ENCODE measurements at places on chromosomes 3 and 15.

- DNase-seq, result no peak
Observed at GRCh38 chr3:107446706-107447105, 69.5 kb downstream of the CCDC54 start.

DNA sequence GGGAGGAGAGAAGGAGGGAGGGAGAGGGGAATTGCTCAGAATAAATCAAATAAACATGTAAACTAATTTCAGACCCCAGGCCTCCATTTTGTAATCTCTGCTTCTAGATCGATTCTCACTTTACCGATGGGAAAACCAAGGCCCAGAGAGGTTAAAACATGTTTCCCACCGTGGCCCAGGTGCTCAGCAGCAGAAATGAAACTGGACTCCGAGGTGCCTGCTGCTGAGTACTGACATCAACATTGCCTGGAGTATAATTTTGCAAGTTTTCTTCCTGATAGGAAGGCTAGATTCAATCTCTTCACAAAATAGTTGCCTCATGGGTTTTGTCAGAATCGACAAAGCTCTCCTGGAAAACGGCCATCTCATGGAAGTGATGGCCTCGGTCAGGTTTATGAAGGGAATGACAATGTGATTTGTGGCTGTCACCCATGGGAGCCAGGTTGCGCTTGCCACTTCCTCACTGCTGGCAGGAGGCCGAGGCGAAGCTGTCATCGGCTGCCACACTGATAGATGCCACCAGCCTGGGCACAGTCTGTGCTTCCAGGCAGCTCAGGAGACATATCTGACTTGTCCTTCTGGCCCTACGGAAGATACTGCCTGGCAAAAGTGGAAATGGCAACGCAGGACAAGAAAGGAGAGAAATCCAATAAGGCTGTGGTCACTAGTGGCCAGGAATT is 133.1 kb upstream of the LRRN1 start:
- no peak for DNase-seq

DNA sequence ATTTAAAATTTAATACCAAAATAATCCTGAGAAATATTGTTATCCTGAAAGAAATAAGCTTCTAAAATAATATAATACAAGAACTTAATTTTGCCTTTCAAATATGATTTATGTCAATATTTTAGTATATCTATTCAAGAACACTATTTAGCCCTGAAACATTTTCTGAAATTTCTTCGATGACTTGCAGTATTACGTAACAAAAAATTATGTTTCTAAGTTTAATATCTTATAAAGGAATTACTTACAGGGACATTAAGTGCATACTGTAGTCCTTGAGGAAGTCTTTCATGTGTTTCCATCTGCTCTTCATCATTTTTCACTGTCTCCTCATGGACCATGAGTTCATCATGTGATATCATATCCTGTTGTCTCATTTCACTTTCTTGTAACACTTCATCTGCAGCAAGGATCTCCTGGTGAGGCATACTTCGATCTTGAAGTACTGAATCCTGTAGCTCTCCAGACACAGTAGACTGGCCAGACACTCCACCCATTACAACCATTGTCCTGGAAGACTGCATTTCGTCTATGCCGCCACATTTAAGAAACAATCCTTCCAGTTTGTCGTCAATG is 62.0 kb downstream of the ZNF148 start:
- no peak for DNase-seq

GRCh38 chr3:34742151-34742550 is 897.2 kb upstream of the ARPP21 start:
- no peak for DNase-seq

DNA sequence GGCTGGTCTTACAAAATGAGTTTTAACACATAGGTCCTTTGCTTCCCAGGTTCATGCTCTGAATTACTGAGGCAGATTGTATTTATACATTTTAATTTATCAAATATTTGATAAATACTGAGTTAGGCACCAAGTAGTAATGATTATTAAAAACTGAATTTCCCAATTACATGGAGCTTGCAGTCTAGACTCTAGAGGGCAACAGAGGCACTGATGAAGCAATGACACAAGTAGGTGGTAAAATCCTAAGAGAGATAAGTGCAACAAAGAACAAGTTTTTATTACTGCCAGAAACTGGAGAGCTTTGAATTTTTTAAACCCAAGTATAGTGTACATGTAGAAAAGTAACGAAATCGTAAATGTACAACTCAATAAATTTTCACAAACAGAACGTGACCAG is 406.2 kb upstream of the RARB start:
- DNase-seq, result no peak

GRCh38 chr3:41194701-41195100 is 4.6 kb upstream of the CTNNB1 start:
- DNase-seq, result no peak

DNA sequence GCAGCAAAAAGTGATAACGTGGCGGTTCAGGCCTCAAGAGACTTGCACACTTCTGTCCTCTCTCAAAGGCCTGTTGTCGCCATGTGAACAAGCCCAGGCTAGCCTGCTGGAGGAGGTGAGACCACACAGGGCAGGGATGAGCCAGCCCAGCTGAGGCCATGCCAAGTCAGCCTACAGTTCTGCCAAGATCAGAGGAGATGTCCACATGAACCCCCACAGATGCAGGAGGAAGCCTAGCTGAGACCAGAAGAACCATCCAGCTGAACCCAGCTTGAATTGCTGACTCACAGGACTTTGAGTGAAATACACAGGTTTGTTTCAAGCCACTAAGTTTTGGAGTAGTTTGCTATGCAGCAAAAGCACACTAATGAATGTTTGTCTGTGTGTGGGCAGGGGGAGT is 50.3 kb upstream of the SEC13 start:
- DNase-seq, result no peak

GRCh38 chr3:147572970-147573340 is 163.8 kb downstream of the ZIC1 start:
- DNase-seq, result no peak

- DNase-seq, result no peak
Observed at GRCh38 chr3:163939926-163940325, 1138.4 kb downstream of the SI start.

- no peak for DNase-seq
Observed at GRCh38 chr3:88410259-88410658, 260.5 kb downstream of the C3orf38 start.

- no peak for DNase-seq
Observed at GRCh38 chr3:25826510-25826909, 36.6 kb downstream of the OXSM start.

DNA sequence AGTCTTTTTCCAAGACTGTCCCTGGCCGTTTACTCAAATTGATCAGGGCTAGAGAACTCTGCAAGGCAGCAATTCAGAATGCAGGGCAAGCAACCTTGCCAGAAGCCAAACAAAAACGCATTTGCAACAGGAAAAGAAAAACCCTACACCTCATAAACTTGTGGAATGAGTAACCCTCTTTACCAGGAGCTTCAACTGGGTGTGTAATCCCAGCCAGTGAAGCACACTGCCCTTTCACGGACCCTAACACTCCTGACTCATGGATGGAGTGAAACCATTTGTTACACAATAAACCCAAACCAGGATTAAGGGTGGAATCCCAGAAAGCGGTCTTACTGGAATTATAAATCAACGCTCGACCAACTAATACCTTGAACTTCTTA is 14.8 kb upstream of the LDHAL6B start:
- DNase-seq, result no peak

DNA sequence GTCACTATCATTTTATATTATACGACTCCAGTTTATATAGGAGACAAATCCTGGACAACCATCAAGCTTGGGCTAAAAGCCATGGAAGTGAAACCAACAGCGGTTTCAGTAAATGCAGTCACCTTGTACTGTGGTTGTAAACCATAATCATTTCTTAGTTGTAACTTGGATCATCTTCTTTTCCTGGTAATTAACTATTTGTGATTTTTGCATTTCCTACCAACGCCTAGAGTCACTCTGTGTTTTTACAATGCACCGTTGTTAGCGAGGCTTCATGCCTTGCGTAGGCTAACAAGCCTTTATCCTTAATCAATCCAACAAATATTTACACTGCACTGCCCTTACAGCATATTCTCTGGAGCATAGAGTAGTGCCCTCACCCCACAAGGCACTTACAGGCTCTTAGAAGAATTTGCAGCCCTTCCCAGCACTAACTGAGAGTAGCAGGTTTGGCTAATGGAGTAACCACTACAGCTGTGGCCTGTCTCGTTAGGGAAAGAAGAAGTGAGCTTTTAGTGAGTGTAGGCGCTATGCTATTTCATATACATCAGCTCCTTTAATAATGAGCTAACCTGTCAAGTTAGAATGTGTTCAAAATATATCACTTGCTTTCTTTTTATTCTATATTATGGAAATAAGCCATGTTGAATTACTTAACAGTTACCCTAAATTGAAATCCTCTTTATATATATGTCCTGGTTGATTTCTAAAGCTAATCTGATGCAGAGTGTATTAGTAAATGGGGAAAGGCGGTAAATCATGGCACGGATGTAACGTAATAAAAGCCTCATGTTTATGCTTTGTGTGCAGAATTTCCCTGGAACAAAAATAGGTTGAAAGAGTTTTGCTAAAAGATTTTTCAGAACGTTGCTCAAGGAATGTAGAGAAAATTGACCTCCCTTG is 62.8 kb downstream of the ABHD2 start:
- no peak for DNase-seq

GRCh38 chr3:47007001-47007400 is 27.5 kb downstream of the NBEAL2 start:
- DNase-seq, result no peak

- no peak for DNase-seq
Observed at GRCh38 chr15:60548101-60548500, 69.2 kb upstream of the ICE2 start.

DNA sequence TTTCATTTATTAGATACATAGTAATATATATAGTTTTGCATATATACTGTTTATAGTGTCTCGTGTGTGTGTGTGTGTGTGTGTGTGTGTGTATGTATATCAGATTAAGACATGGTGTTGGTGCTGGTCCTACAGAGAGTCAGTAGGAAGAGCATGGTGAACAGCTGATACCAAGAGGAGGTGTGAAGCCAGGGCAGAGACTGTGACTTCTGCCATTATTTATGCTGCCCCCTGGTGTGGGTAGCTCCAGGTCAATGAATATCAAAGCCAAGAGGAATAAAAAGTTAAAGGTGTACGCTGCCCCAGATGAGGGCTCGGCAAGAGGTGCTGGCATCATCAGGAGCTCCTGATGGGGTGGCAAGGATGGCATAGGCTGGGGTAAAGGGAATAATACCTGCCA is 299.5 kb upstream of the RASGRP1 start:
- DNase-seq, result no peak

- DNase-seq, result no peak
Observed at GRCh38 chr3:189038773-189039745, 132.7 kb upstream of the TPRG1 start.

DNA sequence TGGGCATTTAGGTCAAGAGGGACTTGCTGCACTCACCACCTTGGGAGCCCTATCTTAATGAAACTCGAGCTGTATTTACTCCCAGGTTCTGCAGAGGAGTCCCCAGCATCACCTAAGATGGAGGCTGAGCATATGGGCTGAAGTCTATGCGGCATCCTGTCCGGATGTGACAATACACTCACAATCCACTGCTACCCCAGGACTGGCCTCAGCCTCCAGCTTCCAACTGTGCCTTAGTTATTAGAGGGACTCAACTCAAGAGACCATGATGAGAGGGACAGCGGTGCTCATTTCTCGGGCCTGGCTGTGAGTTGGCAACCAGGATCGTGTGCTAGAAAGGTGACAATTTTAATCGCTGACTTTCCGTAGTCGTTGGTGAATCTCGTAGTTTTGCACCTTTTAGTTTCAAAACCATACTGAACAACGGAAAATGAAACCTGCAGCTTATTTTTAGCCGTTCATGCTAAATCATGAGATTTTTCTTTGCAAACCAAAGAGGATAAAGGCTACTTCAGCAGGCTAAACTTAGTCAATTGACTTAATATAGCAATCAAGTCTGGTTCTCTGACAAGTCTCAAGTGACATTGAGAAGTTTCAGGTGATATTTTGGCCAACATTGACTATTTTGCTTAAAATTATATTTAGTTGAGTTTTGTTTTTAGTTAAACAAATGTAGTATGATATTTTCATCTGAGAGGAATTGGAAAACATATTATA is 11.1 kb downstream of the ZBTB38 start:
- no peak for DNase-seq

- no peak for DNase-seq
Observed at GRCh38 chr15:51342227-51342999, 958 bp downstream of the GLDN start.

DNA sequence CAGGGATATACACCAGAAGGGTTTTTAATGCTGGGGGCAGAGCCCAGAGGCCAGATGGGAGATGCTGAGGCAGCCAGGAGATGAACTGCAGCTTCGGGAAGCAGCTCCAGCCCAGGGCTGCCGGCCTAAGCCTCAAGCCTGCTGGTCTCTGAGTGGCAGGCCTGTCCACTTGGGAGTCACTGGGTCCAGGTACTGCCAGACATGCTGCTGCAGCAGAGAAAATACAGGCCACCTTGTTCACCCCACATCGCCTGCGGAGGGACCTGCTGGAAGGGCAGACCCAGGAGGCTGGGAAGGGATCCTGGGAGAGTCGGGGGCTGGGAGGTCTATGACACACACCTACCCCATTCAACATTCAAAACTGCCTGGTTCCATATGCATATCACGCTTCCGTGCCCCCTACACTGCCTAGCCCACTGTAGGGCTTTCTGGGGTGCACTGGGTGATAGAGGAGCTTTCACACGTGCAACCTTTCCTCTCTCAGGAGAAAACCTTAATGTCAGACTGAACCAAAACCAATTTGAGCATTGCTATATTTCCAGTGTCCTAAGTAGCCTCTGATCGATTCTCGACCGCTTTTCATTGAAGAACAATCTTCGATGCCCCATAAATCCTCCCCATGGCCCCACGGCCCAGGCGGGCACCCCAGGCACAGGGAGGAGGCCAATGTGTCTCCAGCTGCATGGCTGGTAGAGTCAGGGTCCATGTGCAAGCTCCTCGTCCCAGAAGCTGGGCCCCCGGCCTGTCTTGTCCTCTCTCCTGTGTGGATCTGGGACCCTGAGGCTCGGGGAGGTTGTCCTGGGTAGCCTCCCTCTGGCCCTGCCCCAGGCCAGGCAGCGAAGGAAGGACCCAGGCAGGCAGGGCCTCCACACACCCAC is 147.4 kb downstream of the ATP10A start:
- DNase-seq, result no peak

- DNase-seq, result no peak
Observed at GRCh38 chr15:59268852-59269407, 62.3 kb downstream of the LDHAL6B start.

DNA sequence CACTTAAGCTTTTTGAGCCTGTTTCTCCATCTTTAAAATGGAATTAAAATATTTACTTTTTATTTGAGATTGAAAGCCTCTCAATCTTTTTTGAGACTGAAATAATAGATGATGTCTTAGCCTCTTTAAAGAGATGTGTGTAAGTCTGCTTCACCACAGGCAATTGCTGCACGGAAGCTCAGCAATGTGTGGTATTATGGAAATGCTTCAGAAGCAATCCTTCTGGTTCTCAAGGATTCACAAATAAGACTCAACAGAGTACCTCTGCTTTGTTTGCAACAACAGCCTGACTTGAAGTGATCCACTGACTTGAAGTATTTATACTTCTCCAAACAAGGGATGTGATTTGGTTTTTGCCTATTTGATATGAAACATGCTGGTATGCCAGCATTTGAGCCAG is 332.0 kb upstream of the RASGRP1 start:
- no peak for DNase-seq
